ENCODE measurements at places on chromosomes 1 and 21.

DNA sequence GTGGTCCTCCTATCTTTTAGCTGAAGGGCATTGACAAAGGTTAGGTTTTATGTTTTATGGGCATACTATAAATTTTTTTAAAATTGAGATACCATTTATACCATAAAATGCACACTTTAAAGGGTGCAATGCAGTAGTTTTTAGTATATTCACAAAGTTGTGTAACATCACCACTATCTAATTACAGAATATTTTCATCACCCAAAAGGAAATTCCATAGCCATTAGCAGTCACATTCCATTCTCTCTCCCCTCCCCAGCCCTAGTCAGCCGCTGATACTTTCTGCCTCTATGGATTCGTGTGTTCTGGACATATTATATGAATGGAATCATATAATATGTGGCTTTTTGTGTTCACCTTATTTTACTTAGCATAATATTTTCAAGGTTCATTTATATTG lies 135.8 kb upstream of the B3GALT2 start:
- no peak for DNase-seq

DNA sequence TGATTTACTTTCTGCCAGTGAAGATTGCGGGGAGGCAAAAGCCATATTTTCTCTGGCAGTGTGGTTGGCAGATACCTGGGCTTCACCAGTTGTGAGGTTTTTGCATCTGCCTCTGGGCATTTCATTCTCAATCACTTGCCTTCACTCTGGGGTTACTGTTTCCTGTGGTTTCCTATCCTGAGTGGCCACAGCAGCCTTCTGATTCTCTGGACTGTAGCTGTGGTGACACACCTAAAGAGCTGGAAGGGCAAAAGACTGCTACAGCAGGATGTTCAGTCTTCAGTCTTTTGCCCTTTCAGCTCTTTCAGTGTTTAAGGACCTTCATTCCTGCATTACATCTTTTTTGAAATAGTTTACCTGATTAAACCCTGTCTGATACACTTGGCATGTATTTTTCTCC lies 50.5 kb upstream of the GPR52 start:
- no peak for DNase-seq

DNA sequence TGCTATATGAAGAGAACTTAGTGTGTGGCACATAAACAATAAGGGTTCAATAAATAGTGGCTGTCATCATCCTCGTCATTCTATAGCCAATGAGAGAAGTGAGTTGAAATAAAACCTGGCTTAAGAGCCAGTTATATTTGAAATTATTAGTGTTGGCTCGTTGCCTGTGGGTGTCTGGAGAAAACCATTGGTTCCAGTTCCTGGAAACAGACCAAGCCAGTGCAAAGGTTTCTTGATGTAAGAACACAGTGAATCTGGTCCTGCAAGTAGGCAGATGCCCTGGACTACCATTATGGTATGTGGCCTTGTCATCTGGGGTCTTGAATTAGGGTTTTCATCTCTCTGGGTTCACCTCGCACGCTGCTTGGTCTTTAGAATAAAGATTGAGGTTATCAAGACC lies 43.3 kb downstream of the URB2 start:
- no peak for DNase-seq

DNA sequence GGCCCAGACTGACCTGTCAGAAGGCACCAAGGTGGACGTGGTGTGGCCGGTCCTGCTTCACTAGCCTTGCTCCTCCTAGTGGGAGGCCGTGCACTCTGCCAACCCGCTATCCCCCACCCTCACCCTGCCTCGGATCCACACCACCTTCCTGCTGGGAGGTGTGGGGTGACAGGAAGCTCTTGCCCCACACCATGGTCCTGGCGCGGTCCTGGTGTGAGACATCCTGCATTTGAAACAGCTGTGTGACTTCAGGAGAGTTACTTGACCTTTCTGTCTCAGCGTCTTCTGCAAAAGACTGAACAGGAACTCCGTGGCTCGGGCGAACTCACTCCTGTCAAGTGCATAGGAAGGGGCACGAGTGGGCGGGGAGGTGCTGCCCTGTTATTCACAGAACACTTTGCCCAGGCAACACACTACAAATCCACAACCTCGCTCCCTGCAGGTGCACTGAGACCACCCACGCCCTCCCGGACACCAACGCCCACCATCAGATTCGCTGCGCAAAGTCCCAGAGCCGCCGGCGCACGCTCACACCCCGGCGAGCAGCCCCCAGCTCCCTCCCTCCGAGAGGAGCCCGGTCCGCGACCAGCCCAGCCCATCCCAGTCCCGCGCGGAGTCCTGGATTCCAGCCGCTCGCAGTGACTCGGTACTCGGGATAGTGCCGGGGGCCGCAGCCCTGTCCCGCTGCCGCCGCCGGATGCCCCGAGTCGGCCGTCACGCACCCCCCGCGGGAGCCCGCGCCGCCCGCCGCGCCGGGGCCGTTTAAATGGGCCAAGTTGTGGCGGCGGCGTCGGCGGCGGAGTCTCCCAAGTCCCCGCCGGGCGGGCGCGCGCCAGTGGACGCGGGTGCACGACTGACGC lies at the start of gene SAMD11:
Gene SAMD11 (plus strand): TSS at position 793 of the 860 bp plus-strand sequence. CDS start 509 bp downstream, outside the sequence.
- DNase-seq = no peak

DNA sequence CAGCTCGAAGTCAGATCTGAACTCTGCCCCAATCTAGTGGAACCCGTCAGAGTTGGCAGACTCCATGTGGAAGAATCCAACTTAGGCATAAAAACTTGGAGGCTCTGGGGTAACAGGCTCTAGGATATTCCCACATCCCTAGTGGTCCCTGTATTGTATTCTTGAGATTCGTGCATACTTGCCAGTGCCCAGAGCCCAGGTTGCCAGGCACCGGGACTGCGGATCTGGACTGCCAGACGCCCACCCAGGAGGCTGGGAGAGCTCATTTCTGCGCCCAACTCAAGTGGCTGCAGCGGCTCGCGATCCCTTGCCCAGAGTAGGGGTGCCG lies 1.1 kb downstream of the GRIK1 start:
- DNase-seq = no peak

DNA sequence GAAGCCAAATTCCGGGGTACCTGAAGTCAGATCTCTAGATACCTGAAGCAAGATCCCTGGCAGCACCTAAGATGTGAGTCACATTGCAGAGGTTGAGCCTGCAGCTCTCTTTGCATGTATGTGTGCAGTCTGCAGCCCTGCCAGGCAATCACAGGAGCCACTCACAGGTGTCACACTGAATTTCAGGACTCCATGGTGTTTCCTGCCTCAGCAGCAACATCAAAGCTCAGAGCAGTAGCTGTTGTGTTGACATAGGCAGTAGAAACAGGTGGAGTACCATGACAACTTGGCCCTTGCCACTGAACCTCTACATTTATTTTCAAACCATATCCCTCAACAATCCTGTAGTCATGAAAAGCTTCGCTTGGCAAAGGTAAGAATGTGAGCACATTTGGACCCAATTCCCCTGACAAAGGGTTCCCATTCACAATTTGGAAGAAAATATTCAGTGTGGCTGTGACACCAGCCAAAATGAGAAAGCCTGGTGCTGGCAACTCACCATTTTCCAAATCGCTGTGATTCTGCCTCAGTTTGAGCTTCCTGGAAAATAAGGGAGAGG lies 419.8 kb upstream of the NFIA start:
- DNase-seq = no peak

GRCh38 chr1:198717510-198717909 lies 78.7 kb downstream of the PTPRC start:
- no peak for DNase-seq

DNA sequence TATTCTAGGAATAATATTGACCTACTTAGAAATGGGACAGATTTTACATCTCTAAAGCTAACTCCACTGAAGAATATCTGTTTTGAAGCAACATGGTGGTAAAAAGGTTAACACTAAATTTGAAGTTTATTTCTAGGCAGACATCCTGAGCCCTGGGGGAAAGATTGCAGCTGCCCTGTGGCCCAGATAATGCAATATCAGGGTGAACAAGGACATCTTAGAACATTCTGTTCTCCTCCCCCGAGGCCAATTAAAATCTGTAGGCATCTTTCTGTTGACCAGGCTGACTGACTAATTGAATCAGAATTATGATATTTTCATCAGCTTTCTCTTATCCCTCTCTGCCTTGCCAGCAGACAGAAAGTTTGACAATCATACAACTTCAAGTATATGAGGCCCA lies 149.8 kb upstream of the DUSP10 start:
- DNase-seq = no peak

GRCh38 chr21:45266518-45267389 lies 20.9 kb downstream of the POFUT2 start:
- no peak for DNase-seq

Measured in GM20000 (cell line).